ENCODE measurements at places on chromosomes 4 and X. TPM values are rescaled to one million over a fixed set of nuclear protein-coding genes. Genes with fewer than 3 reads are reported as not detected.

The RPS6KA6 gene
- 14.6 TPM for total RNA-seq

The ENOX2 gene
- 16.3 TPM for total RNA-seq

The FGG gene
- not detected for total RNA-seq

The OPN1MW3 gene
- total RNA-seq: not detected

The CPE gene
- total RNA-seq: 1.00 TPM

The CT47A7 gene
- not detected for total RNA-seq

The ARMCX6 gene
- 26.3 TPM for total RNA-seq

The HMX1 gene
- not detected for total RNA-seq
